ENCODE measurements at places on chromosomes 6 and 20.

DNA sequence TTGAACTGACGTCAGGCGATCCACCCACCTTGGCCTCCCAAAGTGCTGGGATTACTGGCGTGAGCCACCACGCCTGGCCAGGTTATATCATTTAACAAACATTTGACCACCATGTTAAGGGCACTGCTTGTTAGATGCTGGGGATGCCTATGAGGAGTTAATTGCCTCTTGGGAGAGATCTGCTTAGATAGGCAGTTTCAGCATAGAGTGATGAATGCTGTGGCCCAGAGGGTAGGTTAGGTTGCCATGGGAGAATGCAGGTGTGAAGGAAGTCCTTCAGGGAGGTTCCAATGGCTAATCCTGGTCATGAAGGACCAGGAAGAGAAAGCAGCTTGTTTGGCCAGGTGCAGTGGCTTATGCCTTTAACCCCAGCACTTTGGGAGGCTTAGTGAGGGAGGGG is 17.0 kb downstream of the PHF20 start:
- peak; percentile 79 for DNase-seq

DNA sequence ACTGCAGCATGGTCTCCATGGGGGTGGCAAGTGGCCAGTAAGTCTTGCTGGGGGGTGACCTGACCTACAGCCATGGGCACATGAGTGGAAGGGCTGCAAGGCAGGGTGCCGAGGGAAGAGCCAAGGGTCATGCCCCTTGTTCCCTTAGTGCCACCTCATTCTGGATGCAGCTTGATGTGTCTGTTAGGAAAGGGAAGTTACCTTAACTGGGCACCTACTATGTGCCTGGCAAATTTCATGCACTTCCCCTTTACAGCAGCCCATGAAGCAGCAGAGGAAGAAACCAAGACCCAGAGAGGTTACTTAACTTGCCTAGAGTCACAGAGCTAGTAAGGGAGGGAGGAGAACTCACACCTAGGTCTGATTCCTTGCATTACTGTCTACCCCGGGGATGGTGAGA is 174.0 kb downstream of the MRPL14 start:
- no peak for DNase-seq

GRCh38 chr6:159609652-159610178 is 83.3 kb downstream of the SOD2 start:
- DNase-seq: no peak

DNA sequence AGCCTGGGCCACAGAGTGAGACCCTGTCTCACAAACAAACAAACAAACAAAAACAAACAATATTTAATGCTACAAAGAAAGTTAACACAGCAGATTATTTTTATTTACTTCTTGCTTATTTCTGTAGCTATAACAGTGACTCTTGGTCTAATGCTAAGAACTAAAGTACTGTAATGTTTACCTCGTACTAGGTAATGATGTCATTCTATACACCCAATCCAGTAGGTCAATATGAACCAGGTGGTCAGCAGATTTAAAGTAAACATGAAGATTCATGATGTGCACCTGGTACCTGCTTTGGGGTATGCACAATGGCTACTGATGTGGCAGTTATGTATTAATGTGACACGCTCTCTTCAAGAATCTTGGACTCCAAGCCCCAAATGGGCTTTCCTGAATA is 36.6 kb upstream of the CARMIL1 start:
- no peak for DNase-seq

DNA sequence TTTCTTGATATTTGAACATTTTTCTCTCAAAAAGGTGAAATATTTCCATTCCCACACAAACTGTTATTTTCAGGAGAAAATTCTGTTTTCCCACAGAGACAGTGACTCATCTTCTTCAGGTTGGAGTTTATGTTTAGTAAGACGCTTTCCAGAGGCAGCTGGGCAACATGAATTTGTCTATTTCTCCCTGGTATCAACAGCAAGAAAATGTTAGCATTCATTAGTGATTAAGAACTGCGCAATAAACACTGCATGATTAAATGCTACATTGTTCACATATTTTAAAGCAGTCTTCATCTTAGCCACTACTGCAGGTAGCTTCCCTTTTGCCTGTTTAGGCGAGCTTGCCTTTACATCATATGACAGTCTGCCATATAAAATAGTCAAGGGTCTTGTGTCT is 295.7 kb downstream of the C6orf118 start:
- no peak for DNase-seq

GRCh38 chr6:117481278-117481925 is 1.1 kb upstream of the DCBLD1 start:
- DNase-seq: peak; percentile 36

GRCh38 chr6:46220352-46221221 is 49.8 kb upstream of the ENPP5 start:
- DNase-seq: no peak

- no peak for DNase-seq
Observed at GRCh38 chr6:55399351-55399750, 72.1 kb downstream of the GFRAL start.

Data from NCI-H2029 treated with DMSO at 0.1 percent for 48 hours (cell line).